ENCODE measurements at places on chromosomes 4 and X. TPM values are rescaled to one million over a fixed set of nuclear protein-coding genes. Genes with fewer than 3 reads are reported as not detected.

The NPY5R gene
- not detected for total RNA-seq

The ZDHHC9 gene
- 19.2 TPM for total RNA-seq

The WDR45 gene
- 72.7 TPM for total RNA-seq

The HDX gene
- total RNA-seq: 4.4 TPM

DNA sequence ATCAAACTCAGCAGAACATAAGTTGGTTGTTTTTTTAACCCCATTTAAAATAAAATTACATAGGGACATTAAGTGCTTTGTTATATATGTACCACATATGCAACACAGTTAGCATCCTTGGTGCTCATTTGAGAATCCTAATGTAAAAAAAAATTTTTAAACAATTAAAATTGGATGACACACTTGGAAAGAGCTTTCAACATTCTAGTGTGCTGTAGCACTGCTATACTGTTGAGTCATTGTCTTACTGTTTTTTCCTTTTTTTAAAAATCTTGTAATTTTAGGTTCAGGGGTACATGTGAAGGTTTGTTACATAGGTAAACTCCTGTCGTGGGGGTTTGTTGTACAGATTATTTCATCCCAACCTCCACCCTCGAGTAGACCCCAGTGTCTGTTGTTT, 12.8 kb downstream of the THAP9 start:
- no peak overlapping the region for H3K27ac ChIP-seq
- DNase-seq: no peak
- no peaks in the 10 kb centered on the region for H3K4me1 ChIP-seq
- no peaks in the 10 kb centered on the region for H3K27me3 ChIP-seq

- no peak overlapping the region for H3K4me3 ChIP-seq
- no peak for DNase-seq
- H3K27me3 ChIP-seq: no peaks in the 10 kb centered on the region
- H3K36me3 ChIP-seq: no peaks in the 10 kb centered on the region
- no peak overlapping the region for H3K27ac ChIP-seq
- H3K4me1 ChIP-seq: no peaks in the 10 kb centered on the region
Measured at GRCh38 chr4:167218022-167218608, 16.2 kb downstream of the SPOCK3 start.

DNA sequence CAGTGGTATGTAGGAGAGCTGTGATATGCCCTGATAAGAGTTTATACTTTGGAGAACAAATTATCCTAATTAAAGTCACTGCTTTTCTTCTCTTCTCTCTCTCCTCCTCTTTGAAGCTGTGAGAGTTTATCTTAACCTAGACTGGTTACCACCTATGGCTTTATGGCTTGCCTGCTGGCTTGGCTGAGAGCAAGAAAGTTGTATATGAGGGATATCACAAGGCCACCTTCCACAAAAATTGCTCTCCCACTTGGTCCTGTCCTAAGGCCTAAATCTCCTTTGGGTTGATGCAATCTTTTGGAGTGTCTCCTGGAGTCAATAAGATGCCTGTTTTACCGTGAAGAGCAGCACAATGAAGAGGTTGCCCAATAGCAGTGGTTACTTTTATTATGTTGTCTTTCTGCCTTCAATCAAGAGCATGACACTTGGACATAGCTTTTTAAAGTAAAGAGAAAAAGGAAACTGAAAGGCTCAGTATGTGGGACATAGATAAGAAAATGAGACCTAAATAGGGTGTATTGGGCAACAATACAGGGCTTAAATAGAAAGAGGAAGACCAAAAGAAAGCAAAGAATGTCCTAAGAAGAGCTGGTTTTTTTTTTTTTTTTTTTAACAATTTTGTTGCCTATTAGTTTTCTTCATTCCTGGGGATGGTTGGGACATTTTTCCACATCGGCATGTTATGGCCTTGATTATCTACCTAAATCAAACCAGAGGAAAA, 9.2 kb downstream of the GUCY1A1 start:
- H3K4me1 ChIP-seq: peaks cover 26% of the 10 kb centered on the region
- no peaks in the 10 kb centered on the region for H3K27me3 ChIP-seq
- peak overlapping the region; percentile 40 for H3K27ac ChIP-seq
- no peak overlapping the region for H3K4me3 ChIP-seq
- no peak for DNase-seq
- no peaks in the 10 kb centered on the region for H3K36me3 ChIP-seq

GRCh38 chrX:2574271-2574670, 73.5 kb upstream of the DHRSX start:
- H3K4me3 ChIP-seq: no peak overlapping the region
- no peaks in the 10 kb centered on the region for H3K36me3 ChIP-seq
- H3K27ac ChIP-seq: no peak overlapping the region
- DNase-seq: no peak
- no peaks in the 10 kb centered on the region for H3K27me3 ChIP-seq
- no peaks in the 10 kb centered on the region for H3K4me1 ChIP-seq

- no peaks in the 10 kb centered on the region for H3K36me3 ChIP-seq
- H3K27me3 ChIP-seq: no peaks in the 10 kb centered on the region
- H3K27ac ChIP-seq: no peak overlapping the region
- no peak for DNase-seq
Measured at GRCh38 chr4:78441756-78442155, 109.8 kb upstream of the ANXA3 start.

GRCh38 chr4:54281054-54281766, 52.1 kb downstream of the PDGFRA start:
- H3K27ac ChIP-seq: peak overlapping the region; percentile 69
- H3K36me3 ChIP-seq: peaks cover 9% of the 10 kb centered on the region
- DNase-seq: no peak
- no peaks in the 10 kb centered on the region for H3K27me3 ChIP-seq
- H3K4me1 ChIP-seq: peaks cover 43% of the 10 kb centered on the region

GRCh38 chrX:41703574-41704029, 14.8 kb downstream of the GPR34 start:
- H3K36me3 ChIP-seq: no peaks in the 10 kb centered on the region
- no peaks in the 10 kb centered on the region for H3K4me1 ChIP-seq
- H3K4me3 ChIP-seq: no peak overlapping the region
- no peak for DNase-seq
- no peaks in the 10 kb centered on the region for H3K27me3 ChIP-seq
- no peak overlapping the region for H3K27ac ChIP-seq

GRCh38 chrX:46647251-46647650, 73.7 kb downstream of the CHST7 start:
- H3K4me3 ChIP-seq: no peak overlapping the region
- peaks cover 4% of the 10 kb centered on the region for H3K4me1 ChIP-seq
- no peak for DNase-seq
- no peaks in the 10 kb centered on the region for H3K36me3 ChIP-seq
- H3K27ac ChIP-seq: no peak overlapping the region

DNA sequence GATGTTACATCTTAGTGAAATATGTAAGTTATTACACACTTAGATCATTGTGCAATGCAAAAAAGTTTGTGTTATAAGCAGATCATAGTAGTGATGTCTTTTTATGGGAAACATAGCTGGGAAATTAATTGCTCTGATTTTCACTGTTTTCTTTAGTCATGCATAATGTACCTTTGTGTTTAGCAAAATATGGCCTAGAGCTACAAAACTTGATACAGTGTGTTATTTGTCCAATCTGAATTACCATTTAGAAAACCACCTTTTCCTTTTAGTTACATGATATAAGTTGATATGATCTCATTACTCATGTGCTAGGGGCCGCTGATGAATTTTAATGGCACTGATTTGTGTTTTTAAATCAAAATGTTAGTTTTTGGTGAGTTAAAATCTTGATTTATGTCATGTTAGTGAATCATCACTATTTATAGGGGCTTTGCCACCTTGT, 2.0 kb downstream of the BMPR1B start:
- no peak overlapping the region for H3K27ac ChIP-seq
- no peak for DNase-seq
- peaks cover 4% of the 10 kb centered on the region for H3K4me1 ChIP-seq
- no peaks in the 10 kb centered on the region for H3K27me3 ChIP-seq
- H3K36me3 ChIP-seq: no peaks in the 10 kb centered on the region

GRCh38 chrX:9911487-9911886, 55.7 kb upstream of the CLDN34 start:
- H3K36me3 ChIP-seq: no peaks in the 10 kb centered on the region
- DNase-seq: no peak
- no peak overlapping the region for H3K27ac ChIP-seq
